Panc1 (cell line): ENCODE measurements at places on chromosomes 4 and X.

DNA sequence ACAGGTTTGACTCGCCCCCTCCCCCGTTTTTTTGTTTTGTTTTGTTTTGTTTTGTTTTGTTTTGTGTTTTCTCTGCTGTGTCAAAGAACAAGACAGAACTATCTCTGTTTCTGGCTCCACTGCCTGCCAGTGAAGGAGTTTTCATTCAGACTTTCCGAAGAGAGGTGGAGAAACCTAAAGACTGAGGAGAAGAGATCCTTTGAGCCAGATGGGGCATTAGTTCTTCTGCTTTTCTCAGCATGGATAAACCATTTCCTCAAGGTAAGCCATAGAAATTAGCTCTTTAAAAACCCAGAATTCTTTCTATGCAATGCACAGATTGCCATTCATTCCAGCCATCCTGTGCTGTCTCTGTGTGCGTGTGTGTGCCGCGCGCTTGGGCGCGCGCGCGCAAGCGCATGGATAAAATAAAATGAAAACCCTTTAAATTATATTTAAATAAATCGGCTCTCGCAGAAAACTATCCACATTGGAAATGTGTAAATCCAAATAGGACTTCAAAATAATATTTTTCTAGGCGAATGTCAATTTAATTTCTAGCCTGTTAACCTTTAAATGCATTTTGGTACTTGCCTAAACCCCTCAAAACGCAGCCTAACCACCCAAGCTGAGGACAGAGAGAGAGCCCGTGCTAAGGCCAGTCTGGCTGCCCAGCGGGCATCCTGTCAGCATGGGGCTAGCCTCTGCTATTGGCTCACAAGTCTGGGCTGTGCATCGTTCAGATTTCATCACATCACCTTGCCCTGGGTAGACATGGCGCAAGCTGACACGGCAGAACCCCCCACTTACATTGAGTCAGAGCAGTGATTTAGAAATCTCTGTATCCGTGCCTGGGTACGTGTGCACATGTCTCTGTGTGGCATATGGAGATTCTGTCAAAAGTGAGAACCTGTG, 113.0 kb upstream of the VAMP7 start:
- DNase-seq = no peak

- DNase-seq = no peak
These were observed 365.0 kb downstream of the GPM6A start for GRCh38 chr4:175447016-175447415.

GRCh38 chr4:175590205-175590604, 221.9 kb downstream of the GPM6A start:
- DNase-seq = no peak

GRCh38 chr4:46329118-46329976, 60.6 kb downstream of the GABRA2 start:
- DNase-seq = peak; percentile 39

DNA sequence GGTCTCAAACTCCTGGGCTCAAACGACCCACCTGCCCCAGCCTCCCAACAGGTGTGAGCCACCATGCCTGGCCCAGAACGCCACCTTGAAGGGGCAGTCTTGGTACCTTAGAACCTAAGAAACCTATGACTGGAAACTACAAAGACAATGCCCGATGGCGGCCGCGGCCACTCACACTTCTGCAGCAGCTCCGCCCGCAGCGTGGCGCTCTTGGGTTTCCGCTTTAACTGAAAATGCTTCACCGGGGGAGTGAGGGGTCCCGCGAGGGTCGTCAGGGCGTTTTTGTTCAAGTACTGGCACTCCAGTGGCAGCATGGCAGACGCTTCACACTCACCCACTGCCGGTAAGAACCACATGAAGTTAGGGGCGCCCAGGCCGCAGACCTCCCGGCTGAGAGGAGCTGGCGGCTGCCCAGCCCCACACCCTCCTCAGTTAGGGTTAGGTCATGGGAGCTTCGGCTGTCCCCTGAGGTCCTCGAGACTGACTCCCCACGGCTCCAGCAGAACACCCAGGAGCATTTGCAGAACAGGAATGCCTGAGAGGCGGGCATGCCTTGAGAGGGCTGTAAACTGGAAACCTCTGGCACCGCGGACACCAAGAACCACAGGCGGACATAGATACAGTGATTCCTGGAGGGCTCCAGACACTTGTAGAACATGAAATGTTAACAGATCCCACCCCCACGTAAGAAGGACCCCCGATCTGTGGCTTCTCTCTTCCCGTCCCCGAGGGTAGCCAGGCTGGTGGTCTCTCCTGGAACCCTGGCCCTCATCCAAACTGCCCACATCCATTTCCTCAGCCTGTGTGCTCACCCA, 19.0 kb downstream of the NELFA start:
- no peak for DNase-seq

DNA sequence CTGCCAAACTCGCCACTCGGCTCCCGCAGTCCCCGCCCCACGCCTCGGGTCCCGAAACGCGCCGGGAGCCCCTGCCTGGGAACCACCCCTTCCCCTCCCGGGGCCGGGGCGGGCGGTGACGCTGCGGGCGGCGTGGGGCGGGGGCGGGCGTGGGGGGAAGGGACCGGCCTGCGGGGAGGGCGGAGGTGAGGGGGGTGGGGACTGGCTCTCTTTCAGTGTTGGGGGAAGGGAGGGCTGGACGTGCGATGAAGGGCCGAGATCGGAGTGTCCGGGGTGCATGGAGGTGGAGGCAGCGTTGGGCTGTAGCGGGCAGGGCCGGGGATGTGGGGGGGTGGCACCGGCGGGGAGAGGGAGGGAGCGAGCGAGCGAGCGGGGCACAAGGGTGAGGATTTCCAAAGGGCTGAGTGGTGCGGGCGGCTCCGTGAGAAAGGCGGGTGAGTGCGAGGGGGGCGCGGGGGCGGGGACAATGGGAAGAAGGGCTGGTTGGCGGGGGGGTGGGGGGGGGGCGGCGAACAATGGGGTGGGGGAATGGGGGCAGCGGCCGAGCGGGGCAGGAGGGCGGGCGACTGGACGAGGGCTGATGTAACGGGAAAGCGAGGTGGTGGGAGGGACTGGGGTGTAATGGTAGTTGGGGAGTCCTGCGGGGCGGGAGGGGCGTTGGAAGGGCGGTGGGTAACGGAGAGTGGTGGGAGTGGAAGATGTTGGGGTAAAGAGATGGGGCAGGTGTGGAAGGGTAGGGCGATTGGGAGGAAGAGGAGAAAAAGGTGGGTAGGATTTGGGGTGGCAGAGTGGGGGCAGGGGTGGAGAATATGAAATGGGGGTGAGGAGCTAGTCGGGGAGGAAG, 578 bp downstream of the DCUN1D4 start:
- DNase-seq = no peak

GRCh38 chr4:118736900-118737299, 51.7 kb downstream of the METTL14 start:
- DNase-seq = no peak

DNA sequence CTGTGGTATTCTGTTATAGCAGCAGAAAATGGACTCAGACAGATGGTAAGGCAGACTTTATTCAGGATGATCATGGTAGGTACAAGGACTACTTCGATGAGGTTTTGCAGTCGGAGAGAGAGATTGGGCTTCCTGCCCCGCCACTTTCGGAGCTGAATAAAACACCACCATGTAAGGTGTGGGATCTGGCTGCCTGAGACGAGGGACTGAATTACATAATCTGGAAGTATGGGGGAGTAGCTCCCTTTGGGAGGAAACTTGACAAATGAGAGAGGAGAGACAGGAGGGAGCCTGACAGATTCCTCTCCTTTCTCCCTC, 255.5 kb upstream of the GATB start:
- no peak for DNase-seq

- no peak for DNase-seq
These were observed 6.8 kb upstream of the PAGE5 start for GRCh38 chrX:55213381-55213780.

DNA sequence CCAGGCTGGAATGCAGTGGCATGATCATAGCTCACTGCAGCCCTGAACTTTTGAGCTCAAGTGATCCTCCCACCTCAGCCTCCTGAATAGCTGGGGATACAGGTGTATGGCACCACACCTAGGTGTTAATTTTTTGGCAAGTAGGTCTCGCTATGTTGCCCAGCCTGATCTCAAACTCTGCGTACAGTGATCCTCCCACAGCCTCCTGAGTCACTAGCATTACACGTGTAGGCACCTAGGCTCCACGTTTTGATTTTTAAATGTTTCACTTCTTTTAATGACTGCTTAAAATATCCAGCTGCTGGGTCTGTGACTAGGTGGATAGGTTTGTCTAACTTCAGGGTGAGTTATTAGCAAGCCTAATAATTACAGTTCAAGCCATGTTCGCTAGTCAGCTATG, 44.5 kb downstream of the GATB start:
- DNase-seq = no peak
